Left forelimb (tissue), 1 donor: ENCODE measurements at places on chromosomes 6 and 20.

DNA sequence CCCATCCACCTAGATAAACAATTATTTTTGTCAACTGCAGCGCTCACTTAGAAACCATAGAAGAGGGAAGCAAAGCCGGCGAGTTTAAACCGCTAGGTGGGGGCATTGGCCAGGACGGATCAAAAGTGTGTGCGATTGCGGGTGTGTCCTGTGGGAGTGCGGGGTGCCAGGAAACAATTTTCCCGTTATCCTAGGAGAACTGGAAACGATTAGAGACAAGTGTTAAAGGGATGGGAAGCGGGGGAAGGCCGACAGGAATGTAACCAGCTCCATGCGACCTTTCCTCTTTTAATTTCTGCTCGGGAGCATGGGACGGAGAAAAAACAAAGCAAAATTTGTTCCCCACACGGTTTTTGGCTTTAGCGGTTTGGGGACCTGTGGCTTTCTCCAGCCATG is 2.8 kb upstream of the HTR1B start:
- DNase-seq: no peak

DNA sequence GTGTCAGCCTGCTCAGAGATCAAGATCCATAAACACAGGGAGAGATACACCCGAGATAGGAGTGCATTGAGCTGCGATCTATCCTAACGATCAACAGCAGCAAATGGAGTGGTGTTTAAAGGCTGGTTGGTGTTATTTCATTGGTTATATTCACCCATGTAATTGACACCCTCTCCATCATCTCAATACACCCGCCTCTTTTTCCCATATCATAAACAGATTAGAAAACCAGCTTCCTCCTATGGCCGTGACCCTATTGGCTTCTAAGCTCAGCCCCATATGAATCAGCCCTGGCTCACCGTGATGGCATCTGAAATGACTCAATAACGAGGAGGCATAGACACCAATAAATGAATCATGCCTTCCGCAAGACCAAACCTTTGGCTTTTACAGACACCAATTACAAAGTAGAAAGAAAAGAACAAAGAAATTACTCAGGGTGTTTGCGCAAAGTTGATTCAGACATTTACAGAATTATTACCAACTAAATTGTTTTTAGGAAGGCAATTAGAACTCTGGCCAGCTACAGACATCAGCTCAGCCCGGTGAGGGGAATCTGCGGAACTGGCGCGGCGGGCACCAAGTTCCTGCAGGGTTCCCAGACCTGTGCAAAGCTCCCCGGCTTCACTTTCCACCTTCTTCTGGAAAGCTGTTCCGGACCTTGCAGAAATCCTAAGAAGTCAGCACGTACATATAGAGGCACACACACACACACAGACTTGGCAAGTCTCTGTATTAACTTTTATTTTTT is 11.5 kb downstream of the PMEPA1 start:
- no peak for DNase-seq

DNA sequence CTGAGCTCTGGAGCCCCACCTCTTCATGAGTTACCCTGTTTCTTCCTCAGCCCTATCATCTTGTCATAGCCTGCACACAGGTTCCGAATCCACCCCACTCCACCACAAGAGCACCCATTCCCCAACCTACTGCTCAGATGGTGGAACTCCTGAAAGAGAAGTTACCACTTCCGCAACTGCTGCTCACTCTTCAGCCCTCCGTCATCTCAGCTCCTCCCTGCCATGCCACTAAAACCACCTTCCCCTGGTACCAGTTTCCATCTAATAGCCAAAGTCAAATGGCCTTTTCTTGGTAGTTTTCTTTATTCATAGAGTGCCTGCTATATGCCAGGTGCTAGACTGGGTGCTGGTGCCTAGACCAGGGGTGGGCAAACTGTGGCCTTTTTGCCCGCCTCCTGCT is 3.9 kb downstream of the RAB22A start:
- no peak for DNase-seq

DNA sequence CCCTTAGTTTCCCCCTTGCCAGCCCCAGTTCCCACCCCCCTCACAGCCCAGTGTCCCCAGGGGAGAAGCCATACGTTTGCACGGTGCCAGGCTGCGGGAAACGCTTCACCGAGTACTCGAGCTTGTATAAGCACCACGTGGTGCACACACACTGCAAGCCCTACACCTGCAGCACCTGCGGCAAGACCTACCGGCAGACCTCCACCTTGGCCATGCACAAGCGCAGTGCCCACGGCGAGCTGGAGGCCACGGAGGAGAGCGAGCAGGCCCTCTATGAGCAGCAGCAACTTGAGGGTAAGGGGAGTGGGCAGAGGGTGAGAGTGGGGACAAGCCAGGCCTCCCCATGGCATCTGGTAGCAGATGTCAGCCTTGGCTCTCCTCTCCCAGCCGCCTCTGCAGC is 5.1 kb upstream of the DEF6 start:
- no peak for DNase-seq

DNA sequence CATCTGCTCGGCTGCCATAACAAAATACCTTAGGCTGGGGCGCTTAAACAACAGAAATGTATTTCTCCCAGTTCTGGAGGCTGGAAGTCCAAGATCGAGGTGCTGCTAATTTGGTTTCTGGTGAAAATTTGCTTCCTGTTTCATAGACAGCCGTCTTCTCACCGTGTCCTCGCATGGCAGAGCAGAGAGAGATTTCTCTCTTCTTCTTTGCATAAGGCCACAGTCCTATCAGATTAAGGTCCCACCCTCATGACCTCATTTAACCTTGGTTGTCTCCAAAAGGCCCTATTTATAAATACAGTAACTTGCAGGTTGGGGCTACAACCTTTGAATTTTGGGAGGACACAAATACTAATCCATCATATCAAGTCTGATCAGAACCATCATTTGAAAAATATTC is 544.3 kb downstream of the KIF16B start:
- DNase-seq: no peak

- no peak for DNase-seq
Measured at GRCh38 chr6:54698974-54699373, 147.6 kb upstream of the FAM83B start.

- no peak for DNase-seq
Measured at GRCh38 chr20:58787211-58788005, 63.3 kb downstream of the GNAS-AS1 start.

GRCh38 chr6:37691904-37692806 is 5.5 kb downstream of the MDGA1 start:
- peak; percentile 83 for DNase-seq

DNA sequence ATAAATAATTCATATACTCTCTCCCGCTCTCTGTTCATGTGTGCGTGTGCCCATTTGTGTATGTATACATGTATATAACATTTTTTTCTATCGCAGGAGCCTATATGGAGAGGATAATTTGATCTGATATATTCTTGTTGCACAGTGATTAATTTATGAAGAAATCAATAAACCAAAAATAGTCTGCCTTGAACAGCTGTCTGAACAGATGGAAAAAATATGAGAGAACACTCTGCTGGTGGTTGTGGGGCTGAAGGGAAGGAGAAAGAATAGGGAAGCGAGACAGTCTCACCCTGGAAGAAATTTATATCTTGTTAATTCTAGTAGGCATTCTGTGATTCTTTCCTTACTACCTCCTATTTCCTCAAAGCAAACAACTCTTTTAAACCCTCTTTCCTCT is 96.6 kb upstream of the B3GAT2 start:
- DNase-seq: no peak

GRCh38 chr6:163415620-163416556 is 1.4 kb downstream of the QKI start:
- DNase-seq: peak; percentile 86

- no peak for DNase-seq
Measured at GRCh38 chr6:28910901-28911690, 12.7 kb downstream of the TRIM27 start.

DNA sequence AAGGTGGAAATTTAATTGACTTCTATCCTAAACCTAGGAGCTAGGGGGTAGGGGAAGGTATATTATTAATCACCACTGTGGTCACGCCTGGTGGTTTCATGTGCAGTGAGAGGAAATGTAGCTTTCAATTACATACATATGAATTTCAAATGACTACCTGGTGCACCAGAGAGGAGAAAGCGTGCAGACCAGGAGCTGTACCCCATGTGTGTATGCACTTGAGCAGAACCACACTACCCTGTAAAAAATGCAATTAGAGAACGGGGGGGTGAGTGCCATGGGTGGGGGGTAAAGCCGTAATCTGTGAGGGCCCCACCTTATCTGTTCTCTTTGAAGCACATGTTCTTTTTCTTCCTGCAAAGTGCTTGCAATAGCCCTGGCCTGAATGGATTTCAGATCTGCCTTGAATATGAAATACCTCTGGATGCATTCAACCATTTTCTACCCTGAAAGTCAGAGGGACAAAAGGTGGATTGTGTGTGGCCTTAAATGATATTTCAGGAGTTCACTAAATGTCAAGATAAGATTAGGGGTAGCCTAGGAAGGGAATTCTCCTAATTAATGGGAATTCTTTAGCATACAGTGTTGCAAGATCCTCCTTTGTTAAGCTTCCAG is 30.9 kb upstream of the EDN3 start:
- no peak for DNase-seq

DNA sequence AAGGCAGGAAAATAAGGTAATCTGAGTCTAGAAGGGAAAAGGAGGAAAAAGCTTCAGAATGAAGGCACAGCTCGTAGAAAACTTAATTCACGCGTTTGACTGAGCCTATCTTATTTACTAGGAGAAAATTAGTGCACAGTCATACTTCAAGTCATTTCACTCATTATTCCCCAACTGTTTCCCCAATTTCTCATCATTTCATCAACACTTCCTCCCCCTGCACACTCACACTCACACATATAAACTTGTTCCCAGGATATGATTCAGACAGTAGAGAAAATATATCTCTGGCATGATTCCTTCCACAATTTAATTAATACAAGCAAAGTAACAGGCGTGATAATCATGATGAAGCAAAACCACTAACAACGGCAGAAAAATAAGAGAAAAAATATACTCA is 94.5 kb upstream of the F13A1 start:
- no peak for DNase-seq

GRCh38 chr20:38680500-38681306 is 43.6 kb upstream of the SLC32A1 start:
- DNase-seq: peak; percentile 54
